ENCODE measurements at places on chromosomes 13 and 19. TPM values are rescaled to one million over a fixed set of nuclear protein-coding genes. Genes with fewer than 3 reads are reported as not detected.
A peak's percentile ranks its signal among the peaks of the same experiment; 100 is the strongest.

The MBD3L2 gene
- not detected for total RNA-seq

- no peak for DNase-seq
These were observed 19.4 kb downstream of the DYRK1B start for GRCh38 chr19:39814595-39814994.

DNA sequence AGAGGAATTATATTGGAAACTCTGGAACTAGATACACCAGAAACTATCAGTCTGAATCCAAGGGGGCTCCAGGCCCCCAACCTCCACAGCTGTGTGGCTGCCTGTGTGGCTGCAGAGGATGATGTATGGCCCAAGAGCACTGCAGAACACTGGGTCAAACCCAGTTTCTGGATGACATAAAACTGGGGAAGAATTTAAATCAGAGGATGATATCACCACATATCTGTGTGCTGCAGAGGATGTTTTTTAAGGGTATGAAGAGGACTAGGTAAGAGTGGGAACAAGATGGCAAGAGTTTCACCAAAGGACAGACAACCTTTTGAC lies 226.4 kb downstream of the SUCLA2 start:
- DNase-seq = no peak

- peak; percentile 23 for DNase-seq
These were observed 32.0 kb upstream of the TUBGCP3 start for GRCh38 chr13:112619730-112620631.

- no peak for DNase-seq
These were observed 10.8 kb downstream of the LSM4 start for GRCh38 chr19:18312092-18312534.
